ENCODE measurements at places on chromosomes 5 and 9.

DNA sequence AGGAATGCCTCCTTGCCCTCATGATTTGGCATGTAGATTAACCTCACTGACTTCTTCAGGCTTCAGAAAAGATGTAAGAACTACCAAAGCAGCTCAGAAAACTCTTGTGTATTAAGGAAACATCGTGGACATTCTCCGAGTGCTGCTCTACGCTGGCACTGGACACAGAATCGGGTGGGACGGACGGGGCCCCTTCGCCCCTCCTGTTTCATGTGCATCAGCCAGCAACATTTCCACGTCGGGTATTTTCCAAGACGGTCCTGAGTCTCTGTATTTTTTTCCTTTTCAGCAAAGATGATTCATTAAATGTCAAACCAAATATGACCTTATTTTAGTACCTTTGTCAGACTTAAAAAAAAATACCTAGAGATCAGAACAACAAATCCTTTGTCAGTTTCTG, 583.6 kb downstream of the CCDC171 start:
- DNase-seq: no peak

DNA sequence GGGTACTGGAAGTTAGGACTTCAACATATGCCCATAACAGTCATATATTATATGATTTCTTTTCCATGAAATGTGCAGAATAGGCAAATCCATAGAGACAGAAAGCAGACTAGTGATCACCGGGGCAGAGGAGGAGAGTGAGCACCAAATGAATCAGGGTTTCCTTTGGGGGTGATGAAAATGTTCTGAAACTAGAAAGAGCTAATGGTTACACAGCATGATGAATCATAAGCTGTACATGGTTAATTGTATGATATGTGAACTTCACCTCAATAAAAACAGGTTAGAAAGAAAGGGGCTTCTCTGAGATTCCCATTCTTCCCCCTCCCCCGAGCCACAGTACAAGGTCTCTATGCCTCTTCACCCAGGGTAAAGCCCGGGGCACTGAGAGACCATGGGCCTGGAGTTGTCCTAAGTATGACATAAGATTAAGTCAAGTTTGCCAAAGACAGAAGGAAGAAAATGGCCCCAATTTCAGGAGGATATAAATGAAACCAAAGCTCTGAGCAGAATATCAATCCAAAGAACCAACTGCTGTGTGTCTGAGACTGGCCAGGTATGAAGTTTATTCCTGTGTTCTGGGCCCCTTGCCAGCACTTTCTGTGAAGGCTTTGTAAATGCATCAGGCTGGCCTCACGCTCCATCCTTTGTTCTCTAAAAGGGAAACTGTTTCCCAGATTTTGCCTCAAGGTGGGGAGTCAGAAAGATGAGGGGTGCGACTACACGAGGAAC, 243.8 kb downstream of the CDK5RAP2 start:
- no peak for DNase-seq

DNA sequence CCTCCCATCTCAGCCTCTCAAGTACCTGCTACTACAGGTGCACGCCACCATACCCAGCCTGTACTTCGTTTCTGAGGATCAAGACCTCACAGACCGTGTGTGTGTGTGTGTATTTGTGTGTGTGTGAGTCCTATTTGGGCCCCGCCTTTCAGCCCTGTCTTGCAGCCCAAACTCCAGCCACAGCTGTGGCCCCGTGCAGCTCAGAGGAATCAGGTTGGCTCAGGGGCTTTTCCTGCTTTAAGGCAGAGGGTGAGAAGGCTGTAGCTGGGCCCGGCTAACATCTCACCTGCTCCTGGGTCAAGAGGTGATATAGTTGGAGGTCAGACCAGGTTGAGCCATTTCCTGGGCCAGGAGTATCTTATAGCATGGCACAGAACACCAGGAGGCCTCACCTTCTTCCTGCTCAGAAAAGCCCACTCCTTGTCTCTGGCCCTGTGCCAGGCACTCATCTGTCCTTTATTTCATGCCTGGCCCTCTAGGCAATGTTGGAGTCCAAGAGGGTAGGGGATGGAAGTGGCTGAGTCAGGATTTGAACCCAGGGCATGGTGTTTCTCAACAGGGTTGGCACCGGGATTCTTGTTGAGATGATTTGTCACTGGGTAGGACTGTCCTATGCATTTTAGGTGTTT, 1.6 kb upstream of the PHYKPL start:
- DNase-seq: no peak

GRCh38 chr9:110334871-110335270, 2.8 kb downstream of the TXNDC8 start:
- no peak for DNase-seq

DNA sequence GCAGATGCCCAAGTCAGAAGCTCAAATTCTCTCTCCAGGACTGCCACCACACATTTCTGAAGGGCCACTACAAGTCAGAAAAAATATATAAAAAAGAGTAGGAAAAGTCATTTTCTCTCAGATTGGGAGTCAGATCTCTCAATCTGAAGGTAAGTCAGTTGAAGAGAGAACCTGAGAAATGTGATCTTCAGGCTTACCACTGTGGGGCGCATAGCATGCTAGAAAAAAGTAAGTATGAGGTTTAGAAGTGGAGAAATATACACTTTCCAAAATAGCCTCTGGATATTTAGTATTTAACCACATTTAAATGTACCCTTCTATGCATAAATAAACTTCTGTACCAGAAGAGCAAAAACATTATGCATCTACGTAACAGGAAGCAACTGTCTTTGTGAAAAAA, 800.7 kb upstream of the CTNND2 start:
- no peak for DNase-seq

DNA sequence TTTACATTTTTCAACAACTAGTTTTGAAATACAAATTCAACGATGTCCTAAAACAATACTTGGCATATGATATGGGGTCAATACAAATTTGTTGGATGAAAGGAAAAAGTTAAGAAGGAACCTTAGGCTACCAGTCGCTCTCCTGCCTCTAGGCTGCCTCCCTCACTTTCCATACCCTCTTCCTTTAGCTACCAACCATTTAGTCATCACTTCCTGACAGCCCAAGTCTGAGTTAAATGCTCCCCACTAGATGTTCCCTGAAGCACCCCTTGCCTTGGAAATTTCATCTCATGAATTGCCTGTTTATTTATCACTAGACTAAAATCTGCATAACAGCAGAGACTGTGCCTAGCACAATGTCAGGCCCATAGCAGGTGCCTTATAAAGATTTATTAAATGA, 2.7 kb upstream of the LARS1 start:
- no peak for DNase-seq

DNA sequence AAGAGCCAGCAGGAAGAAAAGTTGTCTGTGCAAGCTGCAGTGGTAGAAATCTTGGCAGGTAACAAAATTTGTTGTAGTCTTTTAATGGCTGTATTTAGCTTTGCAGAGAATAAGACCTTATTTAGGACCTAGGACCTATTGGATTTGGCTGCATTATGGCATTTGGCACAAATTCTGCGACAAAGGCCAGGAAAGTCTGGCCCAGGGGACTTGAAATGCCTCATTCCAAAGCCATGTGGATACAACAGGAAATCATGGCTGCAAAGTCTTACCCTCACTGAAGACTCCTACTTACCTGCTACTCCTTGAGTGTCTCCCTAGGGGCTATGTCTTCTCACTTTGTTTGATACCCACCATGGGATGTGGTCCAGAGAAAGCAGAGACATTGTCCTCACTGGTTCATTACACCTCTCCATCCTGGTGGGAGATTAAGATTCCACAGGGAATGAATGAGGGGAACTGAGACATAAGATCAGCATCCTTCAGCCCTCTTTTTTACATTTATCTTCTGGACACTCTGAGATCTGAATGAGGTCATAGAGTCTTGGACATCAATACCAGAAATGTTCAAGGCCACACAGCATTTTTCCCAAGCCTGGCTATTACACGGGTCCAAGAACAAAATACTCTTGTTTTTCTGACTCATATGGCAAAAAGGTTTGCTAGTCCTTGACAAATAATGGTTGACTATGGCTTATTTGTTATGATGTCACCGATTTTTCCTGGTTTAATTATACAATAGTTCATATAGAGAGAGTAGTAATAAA, 119.4 kb downstream of the PDE8B start:
- DNase-seq: no peak

DNA sequence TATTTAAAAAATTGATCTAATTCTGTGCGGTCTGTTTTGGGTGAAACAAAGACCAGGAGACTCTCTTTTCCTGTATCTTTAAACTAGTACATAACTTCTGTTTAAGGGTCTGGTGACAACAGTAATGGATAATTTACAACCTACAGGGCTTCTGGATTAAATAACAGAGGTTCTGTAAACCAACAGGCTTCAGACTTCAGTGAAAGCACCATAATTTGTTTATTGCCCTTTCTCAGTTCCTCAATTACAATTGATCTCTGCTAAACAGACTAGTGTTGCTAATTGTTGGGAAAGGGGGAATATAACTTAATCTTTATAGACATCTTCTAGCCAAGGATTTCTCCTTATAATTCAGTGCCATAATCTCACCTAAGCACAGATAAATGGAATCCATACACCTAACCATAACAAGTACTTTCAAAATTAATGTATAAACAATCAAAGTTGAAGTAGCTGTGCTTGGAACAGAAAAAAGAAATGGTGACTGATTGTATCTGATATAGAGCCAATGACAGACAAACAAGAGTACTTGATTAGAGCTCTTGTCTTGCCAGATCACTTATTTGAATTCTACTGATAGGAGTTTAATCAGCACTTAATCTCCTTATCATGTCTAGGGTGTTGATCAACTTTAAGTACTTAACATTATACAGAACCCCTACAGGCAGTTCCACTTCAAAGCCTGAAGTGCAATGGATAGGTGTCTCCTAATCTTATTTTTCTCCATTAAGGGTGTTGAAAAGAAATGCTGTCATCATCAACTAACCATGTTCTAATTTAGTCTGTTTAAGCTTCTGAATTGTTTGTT, 536.0 kb downstream of the NR2F1-AS1 start:
- DNase-seq: no peak

DNA sequence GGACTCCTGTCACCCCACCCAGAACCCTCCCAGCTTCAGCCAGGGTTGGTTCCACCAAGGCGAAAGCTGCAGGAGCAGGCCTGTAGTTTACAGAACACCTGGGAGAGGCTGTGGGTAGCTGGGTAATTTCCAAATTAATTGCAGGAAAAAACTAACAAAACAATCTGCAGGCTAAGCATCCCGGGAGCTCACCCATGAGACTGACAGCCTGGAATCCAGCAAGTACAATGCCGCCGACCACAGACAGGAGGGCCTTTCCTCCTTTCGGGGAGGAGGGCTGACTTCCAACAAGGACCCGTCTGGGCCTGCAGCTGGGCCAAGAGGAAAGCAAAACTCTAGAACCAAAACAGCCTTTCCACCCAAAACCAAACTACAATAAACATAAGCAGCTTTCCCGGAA, 10.3 kb downstream of the FOXE1 start:
- DNase-seq: no peak

DNA sequence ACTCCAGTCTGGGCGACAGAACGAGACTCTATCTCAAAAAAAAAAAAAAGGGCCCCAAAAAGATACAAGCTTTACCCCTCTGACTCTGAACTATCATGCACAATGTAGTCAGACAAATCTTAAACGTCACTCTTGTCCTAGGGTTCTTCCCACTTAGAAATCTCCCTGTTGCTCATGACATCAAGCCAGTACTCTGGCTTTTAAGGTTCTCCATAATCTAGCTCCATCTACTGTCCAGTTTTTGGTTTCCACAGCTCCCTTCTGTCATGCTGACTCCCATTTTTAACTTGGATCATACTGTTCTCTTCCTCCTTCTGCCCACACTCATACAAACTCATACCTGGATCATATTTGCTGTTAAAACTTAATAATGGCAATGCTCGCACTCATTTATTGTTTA, 156.7 kb upstream of the TLX3 start:
- DNase-seq: no peak

DNA sequence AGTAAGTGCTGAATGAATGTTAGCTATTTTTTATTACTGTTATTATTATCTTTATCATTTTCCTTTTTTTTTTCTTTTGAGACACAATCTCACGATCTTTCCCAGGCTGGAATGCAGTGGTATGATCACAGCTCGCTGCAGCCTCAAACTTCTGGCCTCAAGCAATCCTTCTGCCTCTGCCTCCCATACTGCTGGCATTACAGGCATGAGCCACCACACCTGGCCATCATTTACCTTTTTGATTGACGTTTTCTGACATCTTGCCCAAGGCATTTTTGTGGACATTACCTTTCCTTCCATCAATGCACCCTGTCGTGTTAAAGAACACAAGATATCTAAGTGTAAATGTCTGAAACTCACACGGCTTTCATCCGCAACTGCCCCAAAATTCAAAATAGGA, 138.2 kb downstream of the GAS1 start:
- peak; percentile 47 for DNase-seq

GRCh38 chr5:33310451-33310850, 130.3 kb upstream of the TARS1 start:
- DNase-seq: no peak

GRCh38 chr5:36452424-36453006, 150.8 kb upstream of the RANBP3L start:
- DNase-seq: peak; percentile 36

GRCh38 chr9:27472195-27472594, 51.9 kb upstream of the IFNK start:
- DNase-seq: no peak

GRCh38 chr5:179432547-179432946, 87.3 kb upstream of the ADAMTS2 start:
- DNase-seq: no peak

DNA sequence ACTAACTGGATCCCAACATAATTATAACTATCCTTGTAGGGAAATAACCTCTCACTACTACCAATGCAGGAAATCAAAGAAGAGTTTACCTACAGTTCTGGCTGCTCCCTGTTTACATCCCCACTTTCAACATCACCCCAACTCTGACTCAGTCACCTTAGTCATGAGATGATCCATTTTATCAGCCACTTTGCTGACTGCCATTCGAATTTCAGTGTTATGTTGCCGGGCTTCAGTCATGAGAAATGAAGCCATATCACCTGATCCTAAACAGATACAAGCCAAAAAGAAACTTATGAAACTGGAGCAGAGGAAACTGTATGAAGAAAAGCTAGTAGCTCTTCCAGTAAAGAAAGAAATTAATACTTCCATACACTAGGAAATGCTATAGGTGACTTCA, 33.7 kb downstream of the SLC31A2 start:
- DNase-seq: no peak

DNA sequence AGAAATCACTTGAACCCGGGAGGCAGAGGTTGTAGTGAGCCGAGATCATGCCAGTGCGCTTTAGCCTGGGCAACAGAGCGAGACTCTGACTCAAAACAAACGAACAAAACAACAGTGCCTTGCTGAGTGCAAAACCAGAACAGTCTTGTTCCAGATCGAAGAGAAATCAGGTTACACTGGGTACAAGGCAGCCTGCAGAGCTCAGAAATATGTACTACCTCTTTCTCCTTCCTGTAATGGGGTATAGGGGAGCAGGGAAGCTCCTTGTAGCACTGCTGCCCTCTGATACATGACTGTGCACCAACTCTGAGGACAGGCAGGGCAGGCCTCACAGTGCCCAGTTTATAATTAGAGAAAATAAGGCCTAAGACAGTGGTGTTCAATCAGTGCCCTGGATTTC, 24.7 kb downstream of the TBC1D2 start:
- no peak for DNase-seq

DNA sequence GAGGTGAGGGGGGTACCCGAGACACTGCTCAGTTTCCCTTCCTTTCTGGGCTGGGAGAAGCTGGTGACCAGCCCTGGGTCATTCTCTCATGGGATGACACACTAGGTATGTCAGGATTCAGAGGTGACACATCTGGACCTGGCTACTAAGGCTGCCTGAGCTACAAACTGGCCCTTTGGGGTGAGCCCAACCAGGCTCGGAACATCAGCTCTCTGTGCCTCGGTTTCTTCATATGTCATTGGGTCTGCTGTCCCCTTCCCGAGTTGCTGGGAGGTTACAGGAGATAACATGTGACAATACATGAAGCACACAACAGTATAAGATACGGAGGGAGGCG, 11.8 kb downstream of the CARD19 start:
- no peak for DNase-seq

GRCh38 chr9:97748525-97748924, 51.4 kb upstream of the XPA start:
- no peak for DNase-seq
